ENCODE measurements at places on chromosomes 1 and 21. TPM values are rescaled to one million over a fixed set of nuclear protein-coding genes. Genes with fewer than 3 reads are reported as not detected.

The AADACL4 gene
- not detected for total RNA-seq

The ST7L gene
- 16.2 TPM for total RNA-seq

The TMEM51 gene
- 9.9 TPM for total RNA-seq

- DNase-seq = no peak
- H3K27me3 ChIP-seq = no peaks in the 10 kb centered on the region
- H3K27ac ChIP-seq = no peak overlapping the region
- H3K36me3 ChIP-seq = no peaks in the 10 kb centered on the region
These were observed 123.8 kb upstream of the CTTNBP2NL start for GRCh38 chr1:112272101-112272772.

DNA sequence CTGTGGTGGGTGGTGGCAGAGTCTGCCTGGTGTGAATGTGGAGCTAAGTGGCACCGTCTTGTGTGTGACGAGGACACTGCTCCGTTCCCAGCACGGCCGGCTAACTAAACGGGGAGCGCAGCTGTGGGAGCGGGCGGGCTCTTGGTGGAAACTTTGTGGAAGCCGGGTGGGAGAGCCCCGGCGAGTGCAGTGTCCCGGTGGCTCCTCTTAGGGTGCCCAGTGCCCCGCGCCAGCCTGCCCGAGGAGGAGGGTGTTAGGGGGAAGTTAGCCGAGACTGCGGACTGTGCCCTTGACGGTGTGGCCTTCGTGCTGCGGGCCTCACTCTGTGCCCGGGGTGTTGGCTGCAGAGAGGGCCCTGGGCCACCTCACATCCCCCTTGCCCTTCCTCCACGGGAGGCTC lies 9.9 kb downstream of the PEX10 start:
- no peak overlapping the region for H3K27ac ChIP-seq
- no peaks in the 10 kb centered on the region for H3K4me1 ChIP-seq
- peaks cover 67% of the 10 kb centered on the region for H3K36me3 ChIP-seq
- no peaks in the 10 kb centered on the region for H3K27me3 ChIP-seq
- H3K4me3 ChIP-seq = no peak overlapping the region

DNA sequence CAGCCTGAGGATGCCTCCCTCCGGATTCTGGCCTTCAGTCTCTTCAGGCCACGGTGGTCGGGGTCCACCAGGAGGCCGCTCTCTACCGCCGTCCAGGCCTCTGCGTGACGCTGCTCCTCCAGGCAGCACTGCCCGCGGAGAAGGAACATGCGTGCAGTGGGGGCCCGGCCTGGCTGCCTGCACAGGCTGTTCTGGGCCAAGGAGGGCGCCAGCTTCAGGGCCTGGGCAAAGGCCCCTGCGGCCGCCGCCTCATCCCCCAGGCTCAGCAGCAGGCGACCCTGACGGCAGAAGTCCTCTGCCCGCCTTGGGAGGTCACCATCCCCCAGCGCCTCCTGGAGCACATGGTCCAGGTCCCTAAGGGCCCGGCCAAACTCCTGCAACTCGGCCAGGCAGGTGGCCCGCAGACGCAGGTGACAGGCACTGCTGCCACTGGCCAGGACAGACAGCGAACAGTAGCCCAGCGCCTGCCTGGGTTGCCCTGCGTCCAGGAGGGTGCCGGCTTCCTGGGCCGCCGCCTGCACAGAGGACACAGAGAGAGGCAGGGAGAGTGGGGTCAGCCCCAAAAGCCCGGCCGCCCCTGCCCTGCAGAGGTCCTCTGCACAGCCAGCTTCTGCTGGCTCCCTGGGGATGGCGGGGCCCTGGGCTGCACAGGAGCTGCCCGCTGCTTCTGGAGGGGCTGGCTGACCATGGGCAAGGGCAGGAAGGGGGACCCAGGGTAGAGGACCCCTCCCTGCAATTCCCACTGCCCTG lies 8.7 kb upstream of the MMEL1 start:
- H3K4me3 ChIP-seq = peak overlapping the region; percentile 79
- peaks cover 10% of the 10 kb centered on the region for H3K27me3 ChIP-seq
- H3K36me3 ChIP-seq = no peaks in the 10 kb centered on the region
- no peak for DNase-seq
- H3K27ac ChIP-seq = no peak overlapping the region

All from H1 (cell line).